ENCODE measurements at places on chromosomes 16 and 17.

DNA sequence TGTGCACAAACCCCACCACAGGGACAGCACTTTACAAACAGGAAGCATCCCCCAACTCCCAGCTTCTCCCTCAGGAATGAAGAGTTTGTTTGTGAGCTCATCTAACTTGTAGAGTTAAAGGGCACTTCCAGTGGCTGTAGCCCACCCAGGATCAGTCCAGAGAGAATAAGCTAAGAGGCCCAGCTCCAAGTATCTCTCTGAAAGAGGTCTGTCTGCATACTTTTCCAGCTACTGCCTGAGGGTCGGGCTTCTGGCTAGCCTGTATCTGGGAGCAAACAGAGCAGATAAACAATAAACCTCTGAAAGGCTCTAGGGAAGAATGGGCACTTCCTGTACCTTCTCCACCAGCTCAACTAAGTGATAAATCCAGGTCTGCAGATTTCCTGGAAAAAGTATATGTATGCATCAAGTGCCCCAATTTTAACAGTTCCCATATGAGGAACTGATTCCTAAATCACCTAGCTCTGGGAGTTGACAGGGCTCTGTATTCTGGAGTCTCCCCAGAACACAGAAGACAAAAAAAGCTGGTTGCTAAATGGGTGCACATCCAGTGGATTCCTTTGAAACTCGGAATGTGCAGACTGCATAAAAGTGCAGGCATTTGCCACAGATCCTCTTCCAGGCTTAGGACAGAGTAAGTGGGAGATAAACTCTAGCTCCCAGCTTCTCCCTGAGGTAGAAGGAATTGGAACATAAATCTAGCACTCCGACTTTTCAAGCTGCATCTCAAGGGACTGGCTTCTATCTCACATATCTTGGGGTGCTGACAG lies 37.1 kb upstream of the MYLK3 start:
- DNase-seq = no peak

DNA sequence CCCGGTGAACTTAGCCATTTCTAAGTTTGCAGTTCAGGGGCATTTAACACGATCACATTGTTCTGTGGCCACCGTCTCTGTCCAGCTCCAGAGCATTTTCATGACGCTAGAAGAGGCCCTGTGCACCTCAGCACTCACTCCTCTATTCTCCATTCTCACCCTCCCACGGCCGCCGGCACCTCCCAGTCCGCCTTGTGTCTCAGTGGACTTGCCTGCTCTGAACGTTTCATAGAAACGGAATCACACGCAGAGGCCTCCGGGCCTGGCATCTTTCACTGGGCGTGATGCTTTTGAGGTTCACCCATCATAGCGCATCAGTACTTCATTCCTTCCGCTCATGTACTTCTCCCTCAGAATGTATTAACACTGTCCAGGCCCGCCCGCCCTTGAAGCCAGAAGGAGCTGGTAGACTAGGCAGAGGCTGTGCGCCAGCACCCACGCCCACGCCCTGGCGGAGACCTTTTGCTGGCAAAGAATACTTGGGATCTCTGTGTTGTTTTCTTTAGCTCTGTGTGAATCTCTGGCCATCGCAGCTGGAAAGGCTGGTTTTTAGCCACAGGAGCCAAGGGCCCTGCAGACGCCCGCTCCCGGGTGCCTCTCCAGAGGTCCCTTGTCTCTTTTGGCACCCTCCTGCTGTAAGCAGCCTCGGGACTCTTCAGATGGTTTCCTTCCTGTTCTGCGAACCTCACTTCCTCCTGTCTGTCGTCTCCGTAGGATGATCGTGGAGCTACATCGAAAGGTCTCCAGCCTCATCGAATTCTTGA lies 23.4 kb upstream of the JPT2 start:
- DNase-seq = no peak

DNA sequence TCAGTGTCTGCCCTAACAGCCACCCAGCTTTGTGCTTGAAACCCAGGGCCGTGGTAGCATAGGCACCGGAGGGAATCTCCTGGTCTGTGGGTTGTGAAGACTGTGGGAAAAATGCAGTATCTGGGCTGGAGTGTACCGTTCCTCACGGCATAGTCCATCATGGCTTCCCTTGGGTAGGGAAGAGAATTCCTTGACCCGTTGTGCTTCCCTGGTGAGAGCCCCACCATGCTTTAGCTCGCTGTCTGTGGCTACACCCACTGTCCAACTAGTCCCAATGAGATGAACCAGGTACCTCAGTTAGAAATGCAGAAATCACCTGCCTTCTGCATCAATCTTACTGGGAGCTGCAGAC lies 67.3 kb downstream of the ATF7IP2 start:
- DNase-seq = no peak

- DNase-seq = no peak
Observed at GRCh38 chr17:32223703-32224102, 41.9 kb upstream of the RHBDL3 start.

DNA sequence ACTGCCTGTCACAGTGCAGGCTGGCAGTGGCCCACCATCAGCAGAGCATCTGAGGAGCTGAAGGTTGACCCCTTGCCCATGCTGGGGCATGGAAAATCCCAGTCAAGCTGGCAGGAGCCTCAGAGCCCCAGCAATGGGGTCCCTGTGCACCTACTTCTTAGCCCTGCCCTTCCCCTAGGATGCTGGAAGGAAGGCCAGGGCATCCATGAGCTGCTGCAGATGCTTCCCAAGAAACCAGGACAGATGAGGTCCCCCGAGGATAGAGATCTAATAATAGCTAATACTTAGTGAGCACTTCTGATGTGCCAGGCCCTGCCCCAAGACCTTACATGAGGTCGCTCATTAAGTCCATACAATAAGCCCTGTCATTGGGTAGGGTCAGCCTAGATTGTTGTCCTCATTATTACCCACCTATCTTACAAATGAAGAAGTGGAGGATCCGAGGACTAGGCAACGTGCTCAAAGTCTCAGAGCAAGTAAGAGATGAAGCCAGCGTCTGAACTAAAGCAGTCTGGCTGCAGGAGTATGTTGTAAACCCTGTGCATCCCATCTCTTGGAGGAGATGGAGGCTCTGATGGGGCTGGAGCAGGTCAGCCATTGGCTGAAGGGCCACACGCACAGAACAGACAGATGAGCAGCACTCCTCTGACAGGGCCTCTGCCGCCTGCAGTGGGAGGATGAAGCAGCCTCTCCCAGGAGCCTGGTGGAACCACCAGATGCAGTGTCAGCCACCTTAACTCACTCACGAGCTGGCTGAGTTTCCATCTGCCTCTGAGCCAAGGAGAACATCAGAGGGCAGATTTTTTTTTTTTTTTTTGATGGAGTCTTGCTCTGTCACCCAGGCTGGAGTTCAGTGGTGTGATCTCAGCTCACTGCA lies 175.4 kb downstream of the WSCD1 start:
- DNase-seq = no peak

- no peak for DNase-seq
Observed at GRCh38 chr17:66980896-66981295, 16.4 kb downstream of the CACNG4 start.
